Inflammatory macrophage treated with lipopolysaccharide for 1 hour (primary cell): ENCODE measurements at places on chromosomes 2 and 18.

GRCh38 chr2:151523850-151524249 is 114.1 kb downstream of the RIF1 start:
- DNase-seq = no peak

DNA sequence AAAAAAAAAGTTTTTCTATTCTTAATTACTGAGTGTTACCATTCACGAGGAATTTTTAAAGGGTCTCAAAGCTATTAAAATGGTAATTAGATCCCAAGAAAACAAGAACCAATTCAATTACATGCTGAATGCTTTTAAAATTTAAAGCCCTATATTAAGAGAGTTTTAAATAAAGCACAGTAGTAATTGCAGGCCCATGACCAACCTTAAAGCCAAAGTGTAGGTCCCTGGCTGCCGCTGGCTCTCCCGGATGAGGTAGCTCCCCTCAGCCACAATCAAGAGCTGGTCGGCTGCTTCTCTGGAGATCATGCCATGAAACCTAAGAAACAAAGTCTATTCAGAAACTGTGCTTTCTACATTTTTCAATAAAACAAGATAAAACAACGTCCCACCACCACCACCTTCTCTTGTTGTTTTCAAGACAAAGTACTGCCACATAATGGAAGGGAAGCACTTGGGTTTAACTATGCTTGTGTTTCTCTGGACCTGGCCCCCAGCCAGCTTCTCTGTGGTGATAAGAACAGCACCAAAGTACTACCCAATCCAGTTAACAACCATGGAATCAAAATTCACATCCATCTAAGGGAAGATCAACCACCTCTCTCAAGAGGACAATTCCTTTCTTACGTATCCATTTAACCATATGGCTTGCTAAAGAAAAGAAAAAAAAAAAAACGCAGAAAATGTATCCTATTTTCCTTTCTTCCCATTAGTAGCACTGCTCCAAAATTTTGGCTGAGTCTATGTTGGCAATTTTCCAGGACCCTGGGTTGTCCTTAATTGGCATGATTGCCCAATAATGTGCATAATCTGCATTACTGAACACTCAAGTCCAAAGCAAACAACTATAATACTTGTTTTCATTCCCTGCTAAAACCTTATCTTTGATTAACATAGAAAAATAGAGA is 90.1 kb downstream of the CHN1 start:
- DNase-seq = no peak

GRCh38 chr18:46257366-46257765 is 153.2 kb downstream of the HAUS1 start:
- no peak for DNase-seq

GRCh38 chr2:133651861-133652260 is 83.6 kb upstream of the NCKAP5 start:
- no peak for DNase-seq
